ENCODE measurements at places on chromosomes 11 and 22.

GRCh38 chr11:15909937-15910598 lies 446.3 kb downstream of the SOX6 start:
- DNase-seq, result no peak

- no peak for DNase-seq
Observed at GRCh38 chr11:107928767-107929507, 689 bp downstream of the RAB39A start.

GRCh38 chr22:37188901-37189466 lies 937 bp upstream of the C1QTNF6 start:
- DNase-seq, result peak; percentile 92

DNA sequence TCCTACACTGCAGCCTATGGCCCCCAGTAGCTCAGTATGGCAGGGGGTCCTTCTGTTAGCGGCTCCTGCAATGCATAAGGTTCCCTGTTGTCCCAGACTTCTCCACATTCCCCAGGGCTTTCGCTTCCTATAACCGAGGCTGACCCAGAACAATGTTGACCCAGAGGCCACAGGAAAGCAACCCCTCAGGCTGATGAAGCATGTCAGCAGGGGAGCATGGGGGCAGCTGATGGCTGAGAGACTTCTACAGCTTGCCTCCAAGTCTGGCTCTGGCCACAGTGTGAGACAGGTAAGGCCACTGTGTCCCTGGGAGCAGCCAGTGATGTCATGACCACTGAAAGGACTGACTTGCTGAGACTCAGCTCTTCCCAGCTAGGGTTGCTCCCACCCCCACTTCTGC lies 12.5 kb upstream of the PPFIBP2 start:
- DNase-seq, result no peak

DNA sequence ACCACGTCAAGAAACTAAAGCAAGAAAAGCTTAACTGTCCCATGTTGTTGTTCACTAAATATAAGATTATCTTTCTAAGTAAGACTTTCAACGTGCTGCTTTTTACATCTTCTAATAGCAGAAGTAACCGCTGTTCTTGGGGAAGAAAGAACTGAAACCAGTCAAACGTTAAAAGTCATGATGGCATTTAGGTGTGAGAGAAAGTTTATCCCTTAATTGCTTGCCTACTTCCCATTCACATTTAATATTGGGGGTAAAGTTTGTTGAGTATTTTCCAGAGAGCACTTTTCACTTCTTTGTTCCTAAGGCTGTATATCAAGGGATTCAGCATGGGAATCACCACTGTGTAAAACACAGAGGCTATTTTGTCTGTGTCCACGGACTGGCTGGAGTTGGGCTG lies 970 bp downstream of the OR5B21 start:
- no peak for DNase-seq

DNA sequence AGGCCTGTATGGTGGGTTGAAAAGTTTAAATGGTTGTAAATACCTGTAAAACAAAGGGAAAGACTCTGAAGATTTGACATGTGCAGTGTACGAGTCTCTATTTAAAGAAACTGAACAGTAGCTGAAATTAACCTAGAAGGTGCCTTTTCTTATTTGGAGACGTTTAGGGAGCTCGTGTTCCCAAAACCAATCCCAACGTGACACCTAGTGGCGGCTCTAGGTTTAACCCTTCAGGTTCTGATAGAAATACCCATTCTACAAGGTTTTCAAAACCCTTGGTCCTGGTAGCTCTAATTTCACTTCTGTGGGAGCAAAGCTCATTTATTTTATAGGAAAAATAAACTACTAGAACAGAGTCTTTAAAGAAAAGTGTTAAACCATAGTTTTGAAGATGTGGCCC lies 258.3 kb downstream of the LRRC4C start:
- DNase-seq, result peak; percentile 44

- DNase-seq, result no peak
Observed at GRCh38 chr11:103619480-103619879, 417.0 kb upstream of the DDI1 start.

- no peak for DNase-seq
Observed at GRCh38 chr11:9858822-9859221, 194.9 kb downstream of the SWAP70 start.

Data from bronchial epithelial cell (primary cell).